SHP77 (cell line): ENCODE measurements at places on chromosomes 16 and 17.

DNA sequence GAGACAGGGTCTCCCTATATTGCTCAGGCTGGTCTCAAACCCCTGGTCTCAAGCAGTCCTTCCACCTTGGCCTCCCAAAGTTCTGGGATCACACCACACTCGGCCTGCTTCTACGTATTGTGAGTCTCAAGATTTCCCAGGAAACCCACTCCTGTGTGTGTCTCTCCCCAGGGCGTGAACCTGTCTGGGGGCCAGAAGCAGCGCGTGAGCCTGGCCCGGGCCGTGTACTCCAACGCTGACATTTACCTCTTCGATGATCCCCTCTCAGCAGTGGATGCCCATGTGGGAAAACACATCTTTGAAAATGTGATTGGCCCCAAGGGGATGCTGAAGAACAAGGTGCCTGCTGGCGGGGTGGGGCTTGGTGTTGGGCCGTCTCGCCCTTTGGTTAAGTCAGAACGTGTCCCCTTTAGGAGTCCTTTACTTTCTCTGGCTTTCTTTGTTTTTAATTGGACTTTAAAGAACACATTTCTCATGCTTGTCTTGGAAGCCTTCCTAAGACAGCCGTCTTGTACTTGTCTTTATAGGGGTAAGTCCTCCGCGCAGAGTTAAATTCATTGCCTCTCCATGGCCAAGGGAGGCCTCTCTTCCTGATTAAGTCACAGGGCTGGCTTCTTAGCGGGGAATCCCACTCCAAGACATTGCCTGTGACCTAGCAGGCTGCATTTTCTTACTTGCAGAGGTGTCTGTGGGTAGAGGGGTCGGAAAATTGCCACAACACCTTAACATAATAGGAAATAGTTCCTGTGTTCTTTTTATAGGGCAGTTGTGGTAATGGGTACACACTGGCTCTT lies 136.4 kb downstream of the ABCC6 start:
- no peak for DNase-seq

GRCh38 chr17:37160944-37161343 lies 212.2 kb downstream of the AATF start:
- DNase-seq, result no peak

DNA sequence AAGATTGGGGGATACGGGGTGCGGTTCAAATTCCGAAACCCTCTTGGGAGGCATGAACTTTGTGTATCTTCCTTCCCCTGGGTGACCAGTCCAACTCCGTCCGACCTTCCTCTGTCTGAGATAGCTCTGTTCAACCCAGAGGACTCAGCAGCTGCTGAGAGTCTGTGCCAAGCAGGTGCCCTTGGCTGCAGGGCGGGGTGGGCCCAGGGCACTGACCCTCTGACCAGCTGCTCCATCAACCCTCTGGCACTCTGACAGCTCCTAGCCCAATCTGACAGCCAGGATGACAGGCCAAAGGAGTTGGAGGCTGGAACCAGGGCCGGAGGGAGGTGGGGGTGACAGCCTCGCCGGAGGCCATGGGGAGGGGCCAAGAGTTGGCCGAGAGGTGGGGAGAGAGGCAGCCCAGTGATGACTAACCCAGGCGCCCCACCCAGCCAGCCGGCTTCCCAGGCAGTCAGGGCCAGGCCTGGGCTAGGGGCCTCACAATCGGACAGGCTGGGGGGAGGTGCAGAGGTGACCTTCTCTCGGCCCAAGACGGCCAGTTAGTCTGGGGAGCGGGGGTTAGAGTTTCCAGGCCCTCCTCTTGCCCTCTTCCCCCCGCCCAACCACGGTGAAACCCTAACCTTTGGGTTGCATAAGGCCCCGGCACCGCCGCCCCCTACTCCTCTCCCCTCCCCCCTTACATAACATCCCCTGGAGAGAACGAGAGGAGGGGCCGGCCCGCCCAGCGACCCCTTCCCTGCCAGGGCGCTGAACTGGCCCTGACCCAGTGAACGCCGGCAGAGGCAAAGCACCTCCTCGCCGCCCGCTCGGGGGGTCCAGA lies 5.0 kb upstream of the TLCD2 start:
- DNase-seq, result peak; percentile 35

- no peak for DNase-seq
Measured at GRCh38 chr17:46150216-46150963, 42.8 kb downstream of the KANSL1 start.

GRCh38 chr16:4531811-4532210 lies 6.8 kb downstream of the CDIP1 start:
- no peak for DNase-seq

DNA sequence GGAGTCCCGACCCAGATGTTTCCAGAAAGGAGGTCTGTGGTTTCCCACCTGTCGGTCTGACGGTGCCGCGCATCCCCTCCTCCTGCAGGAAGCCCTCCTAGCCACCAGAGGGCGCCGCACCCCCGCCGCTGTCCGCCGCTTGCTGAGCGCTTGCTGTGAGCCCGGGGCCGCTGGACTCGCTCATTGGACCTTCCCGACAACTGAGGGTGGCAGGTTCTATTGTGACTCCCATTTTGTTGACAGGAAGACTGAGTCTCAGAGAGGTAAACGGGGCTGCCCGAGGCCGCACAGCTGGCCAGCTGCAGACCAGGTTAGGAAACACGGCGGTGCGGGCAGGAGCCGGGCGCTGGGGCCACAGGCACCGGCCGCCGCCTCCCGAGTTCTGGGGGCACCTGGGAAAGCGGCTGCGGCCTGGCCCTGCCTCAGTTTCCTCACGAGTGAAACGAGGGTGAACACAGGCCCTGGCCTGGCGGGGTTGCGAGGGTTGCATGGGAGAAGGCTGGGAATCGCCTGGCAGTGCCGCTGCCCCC lies 191.1 kb upstream of the CIBAR2 start:
- peak; percentile 71 for DNase-seq

DNA sequence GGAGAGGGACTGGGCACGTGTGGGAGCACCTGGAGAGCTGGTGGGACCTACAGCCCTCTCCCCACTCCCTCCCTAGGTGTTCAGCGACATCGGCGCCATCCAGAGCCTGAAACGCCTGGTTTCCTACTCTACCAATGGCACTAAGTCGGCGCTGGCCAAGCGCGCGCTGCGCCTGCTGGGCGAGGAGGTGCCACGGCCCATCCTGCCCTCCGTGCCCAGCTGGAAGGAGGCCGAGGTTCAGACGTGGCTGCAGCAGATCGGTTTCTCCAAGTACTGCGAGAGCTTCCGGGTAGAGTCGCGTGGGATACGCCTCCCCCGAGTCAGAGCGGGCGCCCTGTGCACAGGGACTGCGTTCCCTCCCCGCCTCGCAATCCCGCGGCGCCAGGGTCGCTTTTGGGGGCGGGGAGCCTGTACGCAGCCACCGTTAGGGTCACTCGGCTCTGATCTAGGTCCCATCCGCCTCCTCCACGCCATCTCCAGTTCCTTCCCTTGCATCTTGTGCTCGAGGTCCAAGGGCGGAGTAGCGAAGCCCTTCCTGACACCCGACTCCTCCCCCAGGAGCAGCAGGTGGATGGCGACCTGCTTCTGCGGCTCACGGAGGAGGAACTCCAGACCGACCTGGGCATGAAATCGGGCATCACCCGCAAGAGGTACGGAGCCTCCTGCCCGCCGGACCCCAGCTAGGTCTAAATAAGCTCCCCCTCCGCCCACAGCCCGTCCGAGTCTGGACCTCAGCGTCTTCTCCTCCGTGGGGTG lies 13.0 kb downstream of the SARM1 start:
- DNase-seq, result no peak

DNA sequence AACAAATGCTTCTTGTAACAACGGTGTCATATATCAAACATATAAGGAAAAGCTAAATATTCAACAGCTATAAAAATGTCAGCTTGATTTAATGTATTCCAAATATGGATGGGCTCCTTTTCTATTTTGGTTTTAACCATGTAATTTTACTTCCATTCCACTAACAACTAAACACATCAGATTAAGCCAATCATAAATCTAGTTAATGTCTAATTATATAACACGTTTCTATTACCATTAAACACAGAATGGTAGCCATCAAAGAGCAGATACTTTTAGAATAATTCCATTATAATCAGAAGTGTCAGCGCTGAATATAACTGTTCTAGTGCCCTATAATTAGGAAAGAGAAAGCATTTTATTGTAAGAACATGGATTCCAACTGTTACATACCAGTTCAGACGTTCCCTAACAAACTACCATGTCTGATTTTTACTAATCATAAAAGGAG lies 10.0 kb downstream of the CMC2 start:
- DNase-seq, result no peak

GRCh38 chr17:1630662-1631061 lies 2.0 kb upstream of the SLC43A2 start:
- DNase-seq, result no peak

DNA sequence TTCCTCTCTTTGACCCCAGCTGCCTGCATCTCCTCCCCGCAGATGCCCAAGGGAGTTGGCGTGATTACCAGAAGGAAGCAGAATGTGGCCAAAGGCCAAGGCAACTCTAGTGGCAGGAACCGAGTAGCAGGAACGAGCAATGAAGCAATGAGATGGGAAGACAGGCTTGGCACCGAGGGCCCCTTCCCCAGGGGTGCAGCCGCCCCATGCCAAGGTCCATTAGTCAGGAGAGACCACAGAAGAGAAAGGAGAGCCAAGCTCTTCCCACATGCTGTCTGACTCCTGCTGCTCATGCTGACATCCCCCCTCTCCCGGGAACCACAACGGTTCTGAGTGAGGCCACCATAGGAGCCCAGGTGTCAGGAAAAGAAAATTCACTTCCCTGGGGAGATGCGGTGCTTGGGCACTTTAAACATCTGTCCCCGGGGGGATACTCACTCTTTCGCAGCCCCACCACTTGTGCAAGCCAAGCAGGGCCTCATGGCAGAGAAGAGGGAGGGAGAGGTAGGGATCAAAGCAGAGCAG lies 67.4 kb downstream of the MYO18A start:
- no peak for DNase-seq

DNA sequence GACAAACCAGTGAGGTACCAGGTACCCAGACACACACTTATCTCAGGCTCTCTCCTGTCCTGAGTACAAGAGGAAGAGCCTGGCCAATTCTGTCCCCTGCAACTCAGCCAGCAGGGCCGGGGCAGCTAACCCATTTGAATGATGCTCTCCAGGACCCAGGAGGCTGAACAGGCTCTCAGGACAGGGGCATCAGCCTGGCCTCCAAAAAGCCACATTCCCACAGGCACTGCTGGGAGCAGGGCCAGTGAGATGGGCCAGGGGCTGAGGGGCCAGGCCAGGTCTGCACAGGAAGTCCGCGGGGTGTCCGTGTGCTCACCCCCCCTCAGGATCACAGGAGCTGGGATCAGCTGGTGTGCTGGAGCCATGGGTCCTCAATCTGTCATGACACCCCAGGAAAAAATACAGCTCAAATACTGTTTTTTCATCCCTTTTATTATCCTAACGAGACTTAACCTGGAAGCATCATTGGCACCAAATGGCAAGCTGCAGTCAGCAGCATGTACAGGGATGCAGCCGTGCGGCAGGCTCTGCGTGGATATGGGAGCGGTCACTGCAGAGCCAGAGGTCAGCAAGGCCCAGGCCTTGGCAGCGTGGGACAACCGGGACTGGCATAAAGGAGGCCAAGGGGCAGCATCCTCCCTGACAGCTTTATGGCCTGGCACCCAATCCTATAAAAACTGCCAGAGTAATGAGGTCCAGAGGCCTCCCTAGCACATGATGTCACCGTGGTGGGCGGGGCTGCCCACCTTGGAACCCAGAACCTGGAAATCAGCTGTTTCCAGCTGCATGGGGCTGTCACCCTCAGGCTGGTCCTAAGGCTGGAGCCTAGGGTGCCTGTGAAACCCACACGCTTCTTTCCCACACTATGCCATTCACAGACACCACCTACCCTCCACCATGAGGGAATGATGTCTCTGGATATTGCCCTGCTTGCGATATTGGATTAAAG lies 276.7 kb downstream of the C16orf95 start:
- DNase-seq, result no peak

- no peak for DNase-seq
Measured at GRCh38 chr17:45697076-45697475, 87.0 kb upstream of the CRHR1 start.

GRCh38 chr16:60816461-60816860 lies 1219.8 kb downstream of the CDH8 start:
- no peak for DNase-seq

GRCh38 chr16:88315543-88316105 lies 67.1 kb upstream of the ZNF469 start:
- DNase-seq, result peak; percentile 45

- DNase-seq, result no peak
Measured at GRCh38 chr17:18176176-18176575, 7.5 kb upstream of the ALKBH5 start.

DNA sequence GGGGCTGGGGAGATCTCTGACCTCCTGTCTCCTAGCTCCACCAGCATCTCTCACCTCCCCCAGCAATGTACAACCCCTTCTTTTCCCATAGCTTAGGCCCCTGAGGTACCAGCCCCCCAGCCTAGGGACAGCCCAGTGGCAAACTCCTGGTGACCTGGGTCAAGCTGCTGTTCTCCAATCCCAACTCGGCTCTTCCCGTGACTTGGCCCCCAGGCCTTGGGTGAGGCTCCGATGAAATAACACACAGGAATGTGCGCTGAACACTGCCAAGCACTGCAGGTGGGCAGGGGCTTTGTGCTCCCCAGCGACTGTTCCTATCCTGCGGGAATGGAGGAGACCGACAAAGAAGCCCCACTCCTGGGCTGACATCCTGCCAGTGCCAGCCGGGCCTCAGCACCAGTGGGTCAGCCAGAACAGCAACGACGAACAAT lies 63.7 kb upstream of the AMZ2 start:
- no peak for DNase-seq

DNA sequence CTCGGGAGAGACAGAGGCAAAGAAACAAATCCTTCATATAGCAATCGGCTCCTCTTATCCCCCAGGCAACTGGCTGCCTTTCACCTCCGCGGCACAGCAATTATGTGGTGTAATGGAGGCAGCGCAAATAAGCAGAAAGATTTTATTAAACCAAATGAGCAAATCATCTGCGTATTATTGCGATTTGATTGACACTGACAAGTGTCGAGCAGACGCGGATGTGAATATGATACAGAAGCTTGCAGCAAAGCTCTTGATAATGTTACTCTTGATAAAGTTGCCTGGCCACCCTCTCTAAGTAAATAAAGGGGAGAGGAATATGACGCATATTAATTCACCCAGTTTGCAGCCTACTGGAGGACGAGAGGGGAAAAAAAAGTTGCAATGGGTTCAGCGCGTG lies 26.5 kb upstream of the AKTIP start:
- DNase-seq, result peak; percentile 31

DNA sequence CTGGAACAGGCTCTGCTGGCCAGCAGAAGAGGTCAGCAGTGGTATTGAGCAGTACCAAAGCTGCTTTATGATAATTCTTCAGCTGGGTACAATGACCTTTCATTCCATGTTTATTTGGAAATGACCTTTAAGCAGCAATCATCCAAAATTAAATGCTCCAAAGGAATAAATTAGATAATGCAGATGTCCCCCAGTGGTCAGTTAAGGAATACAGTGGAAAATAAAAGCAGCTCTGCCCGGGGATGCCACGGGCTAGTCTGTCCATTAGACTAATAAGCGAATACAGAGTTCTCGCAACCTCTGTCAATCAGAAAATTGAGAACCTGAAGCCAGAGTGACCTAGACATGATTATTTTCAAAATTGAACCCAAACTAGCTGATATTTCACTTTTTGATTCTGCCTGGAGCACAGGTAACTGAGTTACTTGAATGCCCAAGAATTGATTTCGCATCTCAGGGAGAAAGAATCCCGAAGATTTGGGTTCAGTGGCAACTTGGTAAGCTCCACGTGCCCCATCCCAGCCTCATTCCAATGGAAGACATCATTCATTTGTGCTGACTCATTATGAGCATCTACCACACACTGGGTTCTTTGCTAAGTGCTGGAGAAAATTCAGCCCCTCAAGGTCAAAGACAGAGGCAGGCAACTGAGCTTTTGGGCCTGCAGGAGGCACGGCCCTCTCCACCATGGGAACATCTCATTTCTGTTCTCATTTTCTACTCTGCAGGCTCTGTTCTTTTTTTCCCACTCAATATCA lies 34.4 kb upstream of the SLC39A11 start:
- no peak for DNase-seq
